ENCODE measurements at places on chromosomes 1 and 21. TPM values are rescaled to one million over a fixed set of nuclear protein-coding genes. Genes with fewer than 3 reads are reported as not detected.

GRCh38 chr1:57157818-57158603 lies 192.2 kb upstream of the C8B start:
- no peak for DNase-seq

VANGL2 gene
- 0.27 TPM for polyA plus RNA-seq

DNA sequence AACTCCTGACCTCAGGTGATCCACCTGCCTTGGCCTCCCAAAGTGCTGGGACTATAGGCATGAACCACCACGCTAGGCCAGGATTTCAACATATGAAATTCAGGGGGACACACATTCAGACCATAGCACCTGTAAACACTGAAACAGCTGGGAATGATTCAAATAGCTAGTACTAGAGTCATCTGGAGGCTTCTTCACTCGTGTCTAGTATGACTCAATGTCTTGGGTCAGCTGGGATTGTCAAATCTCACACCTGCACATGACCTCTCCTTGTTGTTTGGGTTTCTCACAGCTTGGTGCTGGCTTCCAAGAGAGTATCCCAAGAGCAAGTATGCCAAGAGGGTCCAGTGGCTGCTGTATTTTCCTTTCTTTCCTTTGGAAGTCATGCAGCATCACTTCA lies 75.1 kb downstream of the PGM1 start:
- no peak for DNase-seq

DNA sequence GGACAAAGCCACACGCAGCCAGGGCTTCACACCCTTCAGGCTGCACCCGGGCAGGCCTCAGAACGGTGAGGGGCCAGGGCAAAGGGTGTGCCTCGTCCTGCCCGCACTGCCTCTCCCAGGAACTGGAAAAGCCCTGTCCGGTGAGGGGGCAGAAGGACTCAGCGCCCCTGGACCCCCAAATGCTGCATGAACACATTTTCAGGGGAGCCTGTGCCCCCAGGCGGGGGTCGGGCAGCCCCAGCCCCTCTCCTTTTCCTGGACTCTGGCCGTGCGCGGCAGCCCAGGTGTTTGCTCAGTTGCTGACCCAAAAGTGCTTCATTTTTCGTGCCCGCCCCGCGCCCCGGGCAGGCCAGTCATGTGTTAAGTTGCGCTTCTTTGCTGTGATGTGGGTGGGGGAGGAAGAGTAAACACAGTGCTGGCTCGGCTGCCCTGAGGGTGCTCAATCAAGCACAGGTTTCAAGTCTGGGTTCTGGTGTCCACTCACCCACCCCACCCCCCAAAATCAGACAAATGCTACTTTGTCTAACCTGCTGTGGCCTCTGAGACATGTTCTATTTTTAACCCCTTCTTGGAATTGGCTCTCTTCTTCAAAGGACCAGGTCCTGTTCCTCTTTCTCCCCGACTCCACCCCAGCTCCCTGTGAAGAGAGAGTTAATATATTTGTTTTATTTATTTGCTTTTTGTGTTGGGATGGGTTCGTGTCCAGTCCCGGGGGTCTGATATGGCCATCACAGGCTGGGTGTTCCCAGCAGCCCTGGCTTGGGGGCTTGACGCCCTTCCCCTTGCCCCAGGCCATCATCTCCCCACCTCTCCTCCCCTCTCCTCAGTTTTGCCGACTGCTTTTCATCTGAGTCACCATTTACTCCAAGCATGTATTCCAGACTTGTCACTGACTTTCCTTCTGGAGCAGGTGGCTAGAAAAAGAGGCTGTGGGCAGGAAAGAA lies 8.1 kb downstream of the PSRC1 start:
- peak; percentile 81 for DNase-seq

ELAPOR1 gene
- polyA plus RNA-seq: not detected

MYBPH gene
- 20.6 TPM for polyA plus RNA-seq

- DNase-seq: no peak
Measured at GRCh38 chr1:246292571-246292970, 214.5 kb downstream of the SMYD3 start.

BACE2 gene
- polyA plus RNA-seq: 5.8 TPM

DNA sequence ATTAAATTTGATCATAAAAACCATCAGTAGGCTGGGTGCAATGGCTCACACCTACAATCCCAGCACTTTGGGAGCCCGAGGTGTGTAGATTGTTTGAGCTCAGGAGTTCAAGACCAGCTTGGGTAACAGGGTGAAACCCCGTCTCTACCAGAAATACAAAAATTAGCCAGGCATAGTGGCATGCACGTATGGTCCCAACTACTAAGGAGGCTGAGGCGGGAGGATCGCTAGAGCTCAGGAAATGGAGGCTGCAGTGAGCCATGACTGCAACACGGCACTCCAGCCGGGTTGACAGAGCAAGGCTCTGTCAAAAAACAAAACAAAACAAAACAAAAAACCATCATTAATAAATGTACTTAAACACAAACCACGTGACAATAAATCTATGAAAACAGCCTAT lies 61.0 kb downstream of the ARID4B start:
- DNase-seq: no peak

CD5L gene
- not detected for polyA plus RNA-seq
